ENCODE measurements at places on chromosomes 12 and 14.
A peak's percentile ranks its signal among the peaks of the same experiment; 100 is the strongest.

DNA sequence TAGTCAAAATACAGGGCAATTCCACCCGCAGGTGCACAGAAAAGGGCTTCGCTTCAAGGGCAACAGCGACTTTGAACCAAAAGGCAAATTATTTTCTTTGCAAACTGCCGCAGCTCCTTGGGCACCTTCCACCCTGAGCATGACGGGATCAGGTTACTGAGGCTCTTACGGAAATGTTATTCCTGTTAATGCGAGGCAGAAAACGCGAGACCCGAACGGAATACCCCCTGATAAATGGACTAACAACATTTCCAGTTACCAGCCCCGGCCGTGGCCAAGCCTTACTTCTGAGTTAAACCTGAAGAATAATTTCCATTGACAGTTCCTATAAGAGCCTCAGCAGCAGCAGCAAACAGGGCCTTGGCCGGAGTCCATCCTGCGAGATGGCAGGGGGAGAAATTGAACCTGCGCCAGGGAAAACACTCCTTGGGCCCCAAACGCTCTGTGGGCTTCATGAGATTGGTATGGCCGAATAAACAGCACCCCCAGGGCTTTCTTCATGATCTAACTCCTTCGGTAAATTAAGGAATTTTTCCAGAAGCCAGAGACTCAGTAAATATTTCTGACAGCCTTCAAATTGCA is 70.0 kb upstream of the DICER1 start:
- no peak for DNase-seq

GRCh38 chr14:22163051-22163450 is 426.0 kb downstream of the DAD1 start:
- DNase-seq = peak; percentile 36

DNA sequence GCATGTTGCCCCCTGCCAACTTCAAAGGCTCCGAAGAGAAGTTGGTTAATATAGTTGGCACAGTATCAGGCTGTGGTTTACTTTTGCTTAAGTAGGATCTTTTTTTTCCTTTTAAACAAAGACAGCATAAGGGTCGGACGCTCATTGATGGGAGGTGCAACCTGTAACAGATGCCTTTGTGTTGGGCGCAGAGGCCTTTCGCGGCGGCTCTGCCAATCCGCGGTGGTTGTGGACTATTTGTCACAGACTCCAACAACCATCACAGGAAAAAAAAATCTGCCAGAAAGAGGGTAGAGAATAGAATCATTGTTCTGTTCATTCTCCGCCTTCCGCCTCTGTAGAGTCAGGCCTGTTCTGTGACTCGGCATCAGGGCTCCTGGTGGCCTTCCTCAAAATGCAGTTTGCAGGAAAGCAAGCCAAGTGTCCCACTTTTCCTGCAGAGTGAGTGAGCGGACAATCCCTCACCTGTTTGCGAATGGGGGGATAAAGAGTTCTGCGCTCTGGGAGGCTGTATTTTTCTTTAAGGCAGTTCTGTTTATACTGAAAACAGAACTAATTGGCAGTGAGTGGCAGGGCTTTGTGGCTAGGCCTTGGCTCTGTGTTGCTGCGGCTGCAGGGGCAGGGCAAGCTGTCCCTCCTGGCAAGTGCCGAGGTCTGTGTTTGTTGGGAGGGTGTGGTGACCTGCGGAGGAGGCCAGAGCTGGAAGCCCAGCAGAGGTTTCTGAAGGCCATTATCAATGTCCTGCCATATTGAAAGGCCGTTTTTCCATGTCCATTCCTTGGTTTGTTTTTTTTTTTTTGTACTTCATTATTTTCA is 83.0 kb upstream of the PIWIL1 start:
- no peak for DNase-seq

DNA sequence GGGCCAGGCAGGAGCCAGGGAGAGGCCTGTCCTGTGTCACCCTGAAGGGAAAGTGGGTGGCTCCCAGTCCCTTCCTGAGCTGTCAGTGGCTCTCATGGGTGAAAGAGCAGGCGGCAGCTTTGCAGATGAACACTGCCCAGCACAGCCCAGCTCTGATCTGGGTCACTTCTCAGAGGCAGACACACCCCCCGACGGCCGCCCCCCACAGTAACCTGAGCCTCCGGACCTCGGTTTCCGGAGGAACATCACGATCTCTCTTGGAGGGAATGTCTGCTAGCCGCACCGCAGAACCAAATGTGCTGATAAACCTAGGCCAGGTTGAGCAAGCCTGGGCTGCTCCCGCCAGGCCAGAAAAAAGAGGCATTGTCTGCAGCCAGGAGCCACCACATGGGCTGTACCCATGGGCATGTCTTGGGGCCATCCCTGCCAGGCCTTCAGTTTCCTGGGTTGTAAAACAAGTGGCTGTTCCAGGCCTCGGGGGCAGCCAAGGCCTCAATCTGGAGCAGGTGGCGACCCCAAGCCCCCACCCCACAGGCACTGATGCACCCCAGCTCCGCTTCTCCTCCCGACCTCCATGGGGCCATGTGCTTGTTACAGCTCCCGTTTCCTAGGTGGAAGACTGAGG is 57.6 kb downstream of the NCOR2 start:
- DNase-seq = no peak

DNA sequence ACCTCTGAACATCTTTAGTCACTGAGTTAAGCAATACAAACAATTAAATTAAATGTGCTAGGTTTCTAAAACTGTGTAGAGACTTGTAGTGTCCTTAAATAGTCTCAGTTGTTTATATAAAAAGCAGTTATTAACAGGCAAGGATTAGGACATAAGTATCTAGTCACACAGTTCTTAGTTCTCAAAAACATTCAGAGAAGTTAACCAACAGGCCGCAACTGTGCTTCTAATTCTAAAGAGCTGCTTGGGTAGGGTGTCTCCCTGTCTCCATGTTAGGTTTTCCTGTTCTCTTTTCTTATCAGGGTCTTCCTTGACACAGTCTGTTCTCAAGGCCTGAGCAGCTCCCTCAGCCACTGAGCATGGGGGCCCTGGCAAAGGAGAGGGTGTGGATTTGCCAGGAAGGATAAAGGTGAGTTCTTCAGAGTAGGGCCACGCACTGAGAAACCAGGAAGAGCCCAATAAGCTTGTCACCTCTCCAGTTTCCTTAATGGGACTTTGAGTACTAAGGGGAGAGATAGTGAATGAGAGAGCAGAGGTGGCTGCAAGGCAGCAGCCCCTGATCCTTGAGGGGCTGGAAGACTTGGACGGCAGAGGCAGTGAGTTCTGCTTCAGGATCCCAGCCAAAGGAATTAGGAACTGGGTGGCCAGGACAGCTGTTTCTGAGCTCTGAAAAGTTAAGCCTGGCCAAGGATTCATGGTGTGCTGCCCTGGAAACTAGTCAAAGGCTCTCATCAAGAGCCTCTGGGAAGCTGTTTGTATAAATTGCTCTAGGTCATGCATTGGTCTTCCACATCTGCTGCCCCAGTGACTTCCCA is 177.3 kb downstream of the MYRFL start:
- DNase-seq = no peak

- no peak for DNase-seq
These were observed 414.0 kb upstream of the ATP2B1 start for GRCh38 chr12:90122681-90123080.

- no peak for DNase-seq
These were observed 8.6 kb downstream of the GLTP start for GRCh38 chr12:109871668-109872314.

DNA sequence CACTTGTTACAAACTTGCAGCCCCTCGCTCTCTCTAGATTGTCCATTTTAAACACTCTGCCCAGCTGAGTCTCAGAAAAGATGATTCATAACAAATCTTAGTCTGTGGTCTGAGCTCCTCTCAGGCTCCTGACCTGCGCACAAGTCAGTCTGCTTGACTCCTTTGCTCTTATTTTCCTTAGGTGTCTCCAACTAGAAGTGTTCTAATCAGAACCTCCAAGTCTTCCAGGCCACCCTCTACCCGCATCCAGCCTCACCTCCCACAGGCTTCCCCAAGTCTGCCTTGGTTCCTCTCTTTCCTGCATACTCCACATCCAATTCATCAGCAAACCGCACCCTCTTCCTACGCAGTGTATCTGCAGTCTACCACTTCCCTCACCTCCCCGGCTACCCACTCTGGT is 42.4 kb upstream of the BDKRB2 start:
- no peak for DNase-seq

- DNase-seq = no peak
These were observed 8.1 kb upstream of the MSI1 start for GRCh38 chr12:120376934-120377572.

GRCh38 chr12:110330544-110330943 is 49.5 kb downstream of the ATP2A2 start:
- peak; percentile 89 for DNase-seq

DNA sequence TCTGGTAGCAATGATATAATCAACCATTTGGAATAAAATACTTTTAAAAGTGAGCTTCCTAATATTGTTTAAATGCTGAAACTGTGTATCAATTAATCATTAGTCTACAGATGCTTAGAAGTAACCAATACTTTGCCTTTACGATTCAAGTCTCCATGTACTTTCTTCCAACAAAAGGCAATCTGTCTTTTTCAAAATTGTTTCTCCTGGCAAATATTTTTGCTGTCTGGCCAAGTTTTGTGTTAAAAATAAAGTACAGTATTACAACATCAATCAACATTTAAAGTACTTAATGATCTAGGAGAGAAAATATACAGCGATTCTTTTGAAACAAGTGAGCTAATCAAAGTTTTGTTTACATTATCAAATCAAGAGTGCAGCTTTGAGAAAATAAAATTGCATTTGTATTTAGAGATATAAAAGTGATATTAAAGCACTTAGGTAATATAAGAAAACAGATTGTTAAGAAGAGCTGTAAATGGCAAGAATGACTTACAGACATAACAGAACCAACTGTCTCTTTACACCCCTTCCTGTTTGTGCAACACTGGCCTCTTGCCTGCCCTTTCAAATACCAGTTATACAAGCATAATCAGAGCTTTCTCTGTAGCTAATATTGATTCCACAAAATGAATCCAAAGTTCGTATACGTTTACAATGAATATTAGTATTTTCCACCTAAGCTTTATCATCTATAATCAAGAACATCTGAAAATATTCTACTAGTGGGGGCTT is 38.2 kb upstream of the FBLN5 start:
- no peak for DNase-seq

DNA sequence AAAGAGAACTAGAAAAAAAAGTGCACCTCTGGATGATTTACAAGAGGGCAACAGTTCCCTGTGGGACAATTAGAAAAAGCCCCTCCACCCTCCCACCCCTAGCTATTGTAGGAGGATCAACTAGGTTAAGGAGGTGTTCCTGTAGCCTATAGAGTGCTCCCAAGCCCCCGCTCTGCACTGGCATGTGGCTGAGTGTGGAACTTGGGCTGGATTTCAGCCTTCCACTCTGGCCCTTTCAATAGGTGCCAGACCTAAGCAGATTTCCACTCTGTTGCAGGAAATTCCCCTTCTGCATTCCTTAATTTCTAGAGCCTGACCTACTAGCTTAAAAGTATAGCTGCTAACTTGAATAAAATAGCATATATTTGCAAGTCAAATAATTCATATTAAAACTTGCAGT is 2.8 kb downstream of the NFATC4 start:
- no peak for DNase-seq

- DNase-seq = peak; percentile 5
These were observed 123.1 kb downstream of the GALC start for GRCh38 chr14:87869619-87870583.

DNA sequence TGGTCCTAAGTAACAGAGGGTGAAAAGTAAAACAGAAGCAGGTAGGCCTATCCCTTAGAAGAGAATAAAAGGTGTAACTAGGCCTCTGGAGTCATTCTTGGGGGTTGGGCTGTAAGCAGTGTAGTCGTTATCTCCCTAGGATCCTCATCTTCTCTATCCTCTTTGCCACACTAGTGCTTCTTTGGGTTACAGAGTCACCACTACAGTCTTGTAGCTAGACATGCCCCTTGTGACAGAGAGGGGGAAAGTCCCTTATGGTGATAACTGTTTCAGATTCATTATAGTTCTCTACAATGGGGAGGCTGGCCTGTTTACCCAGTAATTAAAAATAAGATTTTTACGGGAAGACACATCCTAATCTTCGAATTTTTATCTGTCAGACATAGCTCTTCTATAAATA is 16.4 kb upstream of the SRP54 start:
- no peak for DNase-seq

GRCh38 chr12:113577464-113578129 is 105.9 kb upstream of the LHX5 start:
- DNase-seq = no peak

DNA sequence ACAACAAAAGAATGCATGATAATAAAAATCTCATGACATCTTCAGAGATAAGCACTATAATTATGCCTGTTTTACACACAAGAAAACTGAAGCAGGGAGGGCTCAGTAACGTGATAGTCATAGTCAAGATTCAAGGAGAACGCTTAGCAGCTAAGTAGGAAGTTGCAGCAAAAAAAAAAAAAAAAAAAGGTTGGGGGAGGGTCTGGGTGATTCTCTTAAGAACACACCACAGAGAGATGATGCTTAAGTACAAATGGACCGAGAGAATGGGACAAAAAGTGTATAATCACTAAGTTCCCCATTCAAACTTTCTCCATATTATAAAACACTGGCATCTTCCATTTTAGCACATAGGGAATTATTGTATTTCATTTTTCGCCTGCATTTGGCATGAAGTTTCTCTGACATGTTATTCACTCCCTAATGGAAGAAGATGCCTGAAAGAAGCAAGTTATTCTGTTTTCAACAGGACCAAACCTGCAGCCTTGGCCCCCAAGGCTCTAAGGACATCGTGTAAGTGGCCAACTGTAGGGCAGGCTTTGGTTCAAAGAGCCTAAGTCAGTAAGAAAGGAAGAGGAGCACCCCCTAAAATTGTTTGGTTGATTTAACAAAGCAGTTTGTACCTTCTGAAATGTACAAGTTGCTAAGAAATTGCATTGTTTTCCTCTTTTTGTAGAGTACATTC is 142.9 kb upstream of the TMPO start:
- DNase-seq = peak; percentile 39

DNA sequence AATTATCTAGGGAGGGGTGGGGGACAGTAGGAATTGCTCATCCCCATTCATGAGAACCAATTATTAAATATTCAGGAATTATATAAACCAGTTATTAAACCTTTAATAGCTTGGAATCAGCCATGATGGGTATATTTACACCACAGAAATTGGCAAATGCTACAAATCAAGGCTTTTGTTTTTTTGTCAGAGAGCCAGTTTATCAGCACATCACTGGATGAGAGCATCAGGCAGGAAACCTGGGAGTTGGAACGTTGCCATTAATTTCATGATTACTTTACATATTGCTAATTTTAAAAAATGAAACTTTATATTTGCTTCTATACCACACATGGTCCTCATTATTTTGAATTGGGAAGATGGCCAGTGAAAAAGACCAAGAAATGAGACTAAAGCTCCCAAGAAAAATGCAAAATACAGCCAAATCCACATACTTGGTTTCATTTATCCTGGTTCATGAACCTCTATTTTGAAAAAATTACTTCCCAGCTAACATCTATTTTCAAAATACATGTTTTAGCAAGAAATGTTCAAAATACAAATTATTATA is 48.4 kb downstream of the ATL1 start:
- DNase-seq = no peak

DNA sequence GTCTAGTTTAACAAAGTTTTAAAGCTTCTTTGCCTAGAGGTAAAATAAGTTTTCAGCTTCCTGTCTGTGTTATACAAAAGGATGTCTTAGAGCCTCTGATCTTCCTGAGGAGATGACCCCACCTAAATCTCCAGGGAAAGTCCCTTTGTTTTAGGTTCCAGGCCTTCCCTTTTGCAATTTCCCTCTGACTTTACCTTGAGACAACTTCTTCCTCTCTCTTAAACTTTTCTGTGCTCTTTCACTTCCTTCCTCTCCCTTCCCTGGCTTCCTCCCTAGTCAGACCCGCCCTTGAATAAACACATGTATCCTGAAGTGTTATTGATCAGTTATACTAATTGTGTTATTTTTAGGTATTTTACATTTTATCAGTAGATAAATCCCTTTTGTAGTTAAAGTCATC is 134.8 kb downstream of the DYRK2 start:
- no peak for DNase-seq

GRCh38 chr12:93379981-93380361 is 2.2 kb downstream of the NUDT4 start:
- no peak for DNase-seq
